Gastroesophageal sphincter (tissue), 4 donors: ENCODE measurements at places on chromosomes 4 and X. TPM values are rescaled to one million over a fixed set of nuclear protein-coding genes. Genes with fewer than 3 reads are reported as not detected.
A peak's percentile ranks its signal among the peaks of the same experiment; 100 is the strongest.

DNA sequence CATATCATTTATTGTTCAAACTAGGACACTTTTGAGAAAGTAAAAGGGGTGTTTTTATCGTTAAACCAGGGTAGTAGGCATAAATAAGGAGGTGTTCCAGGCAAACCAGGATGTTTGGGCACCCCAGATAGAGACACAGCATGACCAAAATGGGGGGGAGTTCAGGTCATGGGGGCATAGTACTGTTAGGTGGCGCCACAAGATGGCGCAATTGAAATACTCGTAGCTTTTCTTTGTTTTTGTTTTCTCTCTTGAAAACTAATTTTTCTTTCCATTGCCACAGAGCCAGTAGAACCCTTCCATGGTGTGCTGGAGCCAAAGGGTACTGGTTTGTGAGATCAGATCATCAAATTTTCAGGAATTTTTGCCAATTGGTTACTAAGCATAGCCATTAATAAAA, 283.4 kb downstream of the BCOR start:
- no peak for ATAC-seq

The PTTG2 gene
- not detected for total RNA-seq

DNA sequence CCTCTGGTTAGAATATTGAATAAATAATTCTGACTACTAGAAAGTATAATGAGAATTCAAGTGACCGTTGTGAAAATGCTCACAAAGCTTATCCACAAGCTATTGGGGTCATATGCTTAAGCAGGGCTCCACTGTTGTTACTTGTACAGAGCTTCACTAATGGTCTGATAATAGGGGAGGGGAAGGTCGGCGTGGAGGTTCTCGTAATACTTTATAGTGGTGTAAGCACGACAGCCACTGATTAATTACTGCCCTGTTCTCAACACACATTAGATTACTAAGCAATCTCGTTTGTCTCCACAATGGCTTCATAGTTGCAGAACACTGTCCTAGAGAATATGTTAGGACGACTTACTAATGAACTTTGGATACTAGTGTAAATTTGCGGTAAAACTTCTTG, 11.6 kb downstream of the UNC5C start:
- ATAC-seq = no peak

- peak; percentile 72 for ATAC-seq
Measured at GRCh38 chrX:69158166-69158980, 6.9 kb downstream of the PJA1 start.

The RAB39B gene
- not detected for total RNA-seq

The METTL14 gene
- total RNA-seq = 56.6 TPM

The LGI2 gene
- total RNA-seq = 10.7 TPM

DNA sequence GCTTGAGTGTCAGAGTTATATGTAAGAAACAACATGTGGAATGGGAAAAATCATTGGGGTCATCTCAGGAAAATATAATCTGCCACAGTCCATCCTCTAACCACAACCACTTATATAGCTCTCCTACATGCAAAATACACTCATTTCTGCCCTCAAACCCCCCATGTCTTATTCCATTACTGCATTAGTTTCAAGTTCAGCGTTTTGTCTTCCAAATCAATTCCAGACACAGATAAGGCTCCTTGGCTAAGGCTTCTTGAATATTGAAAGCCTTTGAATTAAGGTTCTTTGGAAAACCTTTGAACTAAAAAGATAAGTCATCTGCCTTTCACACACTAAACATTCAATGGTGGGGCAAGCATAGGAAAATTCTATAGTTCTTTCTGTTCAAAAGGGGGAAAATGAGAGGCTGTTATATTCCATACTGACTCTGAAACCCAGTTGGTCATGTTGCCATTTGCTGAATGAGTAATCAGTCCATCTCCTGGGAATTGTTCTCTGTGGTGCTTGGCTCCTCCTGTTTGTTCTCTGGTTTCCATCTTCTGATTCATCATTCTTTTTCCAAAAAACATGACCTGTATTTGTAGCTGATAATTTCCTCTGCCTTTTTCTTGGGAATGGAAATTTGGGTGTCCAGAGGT, 218.7 kb downstream of the BMPR1B start:
- ATAC-seq = no peak

DNA sequence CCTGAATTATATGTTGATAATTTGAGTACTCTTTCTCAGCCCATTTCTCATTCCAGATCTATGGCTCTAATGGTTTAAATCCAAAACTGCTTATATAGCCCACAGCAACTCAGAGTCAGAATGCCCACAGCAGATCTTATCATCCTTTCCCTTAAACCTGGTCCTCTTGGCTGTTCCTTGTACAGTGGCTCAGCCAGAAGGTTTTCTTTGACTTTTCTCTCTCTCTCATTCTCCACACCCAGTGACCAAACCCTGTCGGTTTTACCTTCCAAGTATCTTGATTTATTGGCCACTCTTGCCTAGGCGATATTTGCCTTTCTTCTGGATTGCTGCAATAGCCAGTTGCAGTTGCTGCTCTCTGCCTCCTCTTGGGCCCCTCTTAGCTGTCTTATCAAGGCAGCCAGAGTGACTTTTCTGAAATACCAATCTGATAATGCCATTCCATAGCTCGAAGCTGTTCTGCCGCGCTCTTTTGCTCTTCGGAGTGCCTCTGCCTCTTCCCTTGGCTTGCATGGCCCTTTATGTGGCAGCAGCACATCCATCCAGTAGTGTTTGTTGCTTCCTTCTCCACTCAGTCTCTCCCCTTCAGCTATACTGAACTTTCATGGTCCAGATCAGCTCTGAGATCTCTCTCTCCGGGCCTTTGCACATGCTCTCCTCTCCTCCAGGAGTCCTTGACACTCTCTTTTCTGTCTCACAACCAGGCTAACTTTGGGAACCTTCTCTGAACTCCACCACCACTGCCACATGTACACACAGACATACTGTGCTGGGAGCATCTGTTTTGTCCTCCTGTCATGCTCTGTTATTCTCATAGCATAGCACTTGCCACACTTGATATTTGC, 11.8 kb downstream of the GAB1 start:
- ATAC-seq = no peak

DNA sequence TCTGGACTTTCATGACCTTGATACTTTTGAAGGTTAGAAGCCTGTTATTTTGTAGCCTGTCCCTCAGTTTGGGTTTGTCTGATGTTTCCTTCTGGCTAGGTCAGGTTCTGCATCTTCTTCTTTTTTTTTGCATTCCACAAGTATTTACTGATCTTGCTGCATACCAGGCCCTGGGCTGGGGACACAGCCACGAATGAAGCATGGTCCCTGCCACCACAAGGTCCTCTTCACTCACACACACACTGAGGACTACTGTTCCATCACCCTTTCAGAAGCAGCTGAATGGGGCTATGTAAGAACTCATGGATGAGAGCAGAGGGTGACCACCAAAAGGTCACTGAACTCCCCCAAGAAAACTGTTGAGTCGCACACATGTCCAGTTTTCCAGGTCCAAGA, 39.2 kb downstream of the USP11 start:
- ATAC-seq = no peak

DNA sequence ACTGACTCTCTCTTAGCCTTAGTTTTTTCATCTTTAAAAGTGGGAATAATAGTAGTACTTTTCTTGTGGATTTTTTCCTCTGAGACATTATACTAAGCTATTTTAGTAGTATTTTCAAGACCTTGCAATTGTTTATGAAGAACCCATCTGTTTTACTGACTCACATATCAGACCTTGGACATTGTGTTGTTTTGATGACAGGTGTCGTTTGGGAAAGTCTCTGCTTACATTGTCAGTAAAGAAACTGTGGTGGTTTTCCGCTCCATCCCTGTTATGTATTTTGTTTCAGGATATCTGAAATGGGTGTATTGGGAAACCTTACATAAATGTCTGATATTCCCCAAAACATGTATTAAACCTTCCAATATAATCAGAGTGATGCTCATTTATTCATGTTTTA, 92.2 kb downstream of the STIM2 start:
- no peak for ATAC-seq

The PDCL2 gene
- not detected for total RNA-seq

The CXCL13 gene
- total RNA-seq = not detected

GRCh38 chr4:82493721-82494425, 63.5 kb downstream of the ENOPH1 start:
- ATAC-seq = no peak

DNA sequence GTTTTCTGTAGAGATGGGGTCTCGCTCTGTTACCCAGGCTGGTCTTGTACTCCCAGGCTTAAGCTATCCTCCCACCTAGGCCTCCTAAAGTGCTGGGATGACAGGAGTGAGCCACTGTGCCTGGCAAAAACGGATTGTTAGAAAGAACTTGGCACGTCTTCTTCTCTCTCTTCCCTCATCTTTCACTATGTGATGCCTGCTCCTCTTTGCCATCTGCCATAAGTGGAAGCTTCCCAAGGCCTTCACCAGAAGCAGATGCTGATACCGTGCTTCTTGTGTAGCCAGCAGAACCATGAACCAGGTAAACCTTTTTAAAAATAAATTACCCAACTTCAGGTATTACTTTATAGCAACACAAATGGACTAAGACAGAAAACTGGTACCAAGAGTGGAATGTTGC, 36.9 kb upstream of the HUWE1 start:
- no peak for ATAC-seq

DNA sequence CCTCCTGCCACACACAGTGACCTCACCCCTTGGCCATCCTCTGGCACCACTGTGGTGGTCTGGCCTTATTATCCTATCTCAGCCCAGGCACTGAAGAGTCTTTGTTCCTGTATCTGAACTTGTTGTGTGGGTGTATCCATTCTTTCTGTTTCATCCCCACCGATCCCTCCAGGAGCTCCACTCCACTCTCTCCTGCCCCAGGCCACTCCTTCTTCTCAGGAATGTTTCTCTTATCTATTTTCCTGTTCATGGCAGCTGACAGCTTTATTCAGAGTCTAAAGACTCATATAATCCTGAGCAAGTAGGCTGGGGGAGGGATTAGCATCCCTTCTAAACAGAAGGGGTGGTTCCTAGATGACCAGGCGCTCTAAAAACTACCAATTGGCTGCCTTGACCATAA, 150.0 kb downstream of the ANAPC10 start:
- ATAC-seq = no peak

- ATAC-seq = no peak
Measured at GRCh38 chrX:18884916-18885315, 99.0 kb downstream of the PHKA2 start.

DNA sequence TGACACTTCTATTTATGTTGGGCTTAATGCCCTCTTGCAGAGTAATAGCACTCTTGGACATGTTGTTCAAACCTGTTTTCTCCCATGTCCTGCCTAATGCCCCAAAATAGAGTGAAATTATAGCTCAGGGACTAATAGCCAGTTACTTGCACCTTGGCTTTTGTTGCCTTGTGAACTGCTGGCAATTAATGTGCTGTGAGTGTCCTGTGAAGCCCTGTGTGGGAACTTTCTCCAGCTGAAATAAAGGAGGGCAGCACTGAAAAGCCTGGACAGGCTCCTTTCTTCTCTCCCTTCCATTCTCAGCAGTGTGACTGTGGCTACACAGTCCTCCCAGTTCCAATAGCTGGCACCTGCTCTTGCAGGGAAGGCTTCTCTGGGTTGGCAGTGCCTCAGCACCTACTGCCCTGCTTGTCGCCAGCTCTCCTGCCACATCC, 72.4 kb downstream of the DCLK2 start:
- no peak for ATAC-seq

DNA sequence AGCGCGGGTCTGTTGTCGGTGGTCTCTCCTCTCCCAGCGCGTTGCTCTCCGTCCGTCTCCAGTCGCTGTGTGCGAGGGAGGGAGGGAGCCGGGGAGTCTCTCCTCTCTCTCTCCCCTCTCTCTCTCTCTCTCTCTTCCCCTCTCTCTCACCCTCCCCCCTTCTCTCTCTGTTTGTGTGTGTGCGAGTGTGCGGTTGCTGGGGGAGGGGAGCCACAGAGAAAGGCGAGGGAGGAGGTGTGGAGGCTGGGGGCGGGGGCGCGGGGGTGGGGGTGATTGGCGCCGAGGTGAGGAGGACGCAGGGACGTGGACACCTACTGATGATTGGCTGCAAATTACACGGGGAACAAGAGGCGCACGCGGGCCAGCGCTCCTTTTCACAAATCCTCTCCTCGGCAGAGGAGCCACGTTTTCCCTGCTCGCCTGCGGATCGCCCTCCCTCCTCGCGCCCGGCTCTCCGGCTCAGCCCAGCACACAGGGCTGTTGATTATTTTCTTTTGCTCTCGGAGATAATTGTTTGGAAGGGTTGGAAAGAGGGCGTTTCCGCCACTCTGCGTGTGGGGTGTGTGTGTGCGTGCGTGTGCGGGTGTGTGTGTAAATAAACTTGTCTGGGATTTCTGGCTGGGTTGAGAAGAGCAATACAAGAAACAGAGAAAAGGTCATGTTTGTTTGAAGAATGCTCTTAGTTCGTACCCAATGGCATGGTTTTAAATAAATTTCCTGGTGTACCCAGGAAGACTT, at the start of gene CXXC4:
Gene CXXC4, minus strand, starts transcription at position 73 of the 738 bp plus-strand sequence. CDS start 3,092 bp downstream, outside the sequence.
- ATAC-seq = peak; percentile 80

DNA sequence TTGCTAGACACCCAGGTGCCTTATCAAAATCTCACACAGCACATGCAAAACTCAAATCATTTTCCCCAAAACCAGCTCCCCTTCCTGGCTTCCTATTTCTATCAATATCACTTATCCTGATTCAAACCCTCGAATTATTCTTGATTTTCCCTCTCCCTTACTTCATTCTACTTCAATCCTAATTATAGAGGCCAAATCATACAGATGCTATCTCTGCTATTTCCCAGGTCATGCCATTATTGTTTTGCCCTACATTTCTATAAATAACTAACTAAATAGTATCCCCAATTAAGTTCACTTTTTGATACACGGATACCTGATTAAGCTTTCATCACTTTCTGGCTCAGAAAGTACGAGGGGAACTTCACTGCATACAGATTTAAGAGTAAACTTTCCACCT, 62.4 kb downstream of the FBXL5 start:
- ATAC-seq = no peak

DNA sequence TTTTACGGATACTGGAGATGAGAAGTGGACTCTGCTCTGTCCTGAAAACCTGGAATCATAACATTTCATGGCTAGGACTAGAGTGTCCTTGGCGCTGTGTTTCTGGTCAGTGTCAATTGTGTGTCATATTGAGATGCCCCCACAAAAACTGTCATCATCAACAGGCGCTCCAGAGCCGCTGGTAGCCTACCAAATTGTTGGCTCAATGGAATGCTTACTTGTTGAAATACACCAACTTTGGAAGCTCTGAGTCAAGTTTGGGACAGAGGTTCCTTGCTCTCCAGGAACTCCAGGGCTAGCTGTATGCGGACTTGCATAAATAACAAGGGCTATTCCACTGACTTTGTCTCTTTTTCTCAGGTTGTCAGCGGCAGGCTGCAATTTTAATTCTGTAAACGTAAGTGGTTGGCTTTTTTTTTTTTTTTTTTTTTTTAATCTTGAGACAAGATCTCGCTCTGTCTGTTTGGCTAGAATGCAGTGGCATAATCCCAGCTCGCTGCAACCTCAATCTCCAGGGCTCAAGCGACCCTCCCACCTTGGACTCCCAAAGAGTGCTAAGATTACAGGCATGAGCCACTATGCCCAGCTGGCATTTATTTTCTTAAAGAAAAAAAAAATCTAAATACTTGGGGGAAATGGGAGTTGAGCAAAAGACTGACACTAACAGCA, 871 bp upstream of the HPGD start:
- ATAC-seq = peak; percentile 27

DNA sequence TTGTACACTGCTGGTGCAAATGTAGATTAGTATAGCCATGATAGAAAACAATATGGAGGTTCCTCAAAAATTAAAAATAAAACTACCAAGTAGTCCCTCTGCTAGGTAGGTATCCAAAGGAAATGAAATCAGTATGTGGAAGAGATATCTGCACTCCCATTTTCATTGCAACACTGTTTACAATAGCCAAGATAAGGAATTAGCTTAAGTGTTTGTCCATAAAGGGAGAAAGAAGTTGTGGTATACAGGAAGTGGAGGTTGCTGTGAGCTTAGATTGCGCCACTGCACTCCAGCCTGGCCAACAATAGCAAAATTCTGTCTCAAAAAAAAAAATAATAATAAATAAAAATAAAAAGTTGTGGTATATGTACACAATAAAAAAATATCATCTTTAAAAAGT, 325.0 kb upstream of the EMCN start:
- no peak for ATAC-seq
